ENCODE measurements at places on chromosomes 1 and 21.

DNA sequence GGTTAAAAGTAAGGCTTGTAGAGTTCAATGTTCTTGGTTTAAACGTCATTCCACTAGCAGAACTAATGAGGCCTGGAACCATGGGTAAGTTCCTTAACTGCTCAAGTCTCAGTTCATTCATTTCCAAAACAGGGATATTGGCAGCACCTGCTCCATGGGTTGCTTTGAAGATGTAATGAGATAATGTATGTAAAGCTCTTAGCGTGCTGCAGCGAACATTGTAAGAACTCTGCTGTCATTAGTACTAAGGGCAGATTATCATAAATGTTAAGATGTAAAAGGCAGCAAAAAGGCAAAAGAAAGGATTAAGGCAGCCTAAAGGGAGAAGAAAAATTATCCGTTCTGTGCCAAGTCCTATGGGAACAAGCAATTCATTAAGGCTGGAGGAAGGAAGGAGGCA, 129.1 kb upstream of the NGF start:
- DNase-seq: no peak

- no peak for DNase-seq
These were observed 54.1 kb downstream of the KCNJ15 start for GRCh38 chr21:38310646-38311485.

- no peak for DNase-seq
These were observed 111.6 kb upstream of the FGGY start for GRCh38 chr1:59185163-59185860.

DNA sequence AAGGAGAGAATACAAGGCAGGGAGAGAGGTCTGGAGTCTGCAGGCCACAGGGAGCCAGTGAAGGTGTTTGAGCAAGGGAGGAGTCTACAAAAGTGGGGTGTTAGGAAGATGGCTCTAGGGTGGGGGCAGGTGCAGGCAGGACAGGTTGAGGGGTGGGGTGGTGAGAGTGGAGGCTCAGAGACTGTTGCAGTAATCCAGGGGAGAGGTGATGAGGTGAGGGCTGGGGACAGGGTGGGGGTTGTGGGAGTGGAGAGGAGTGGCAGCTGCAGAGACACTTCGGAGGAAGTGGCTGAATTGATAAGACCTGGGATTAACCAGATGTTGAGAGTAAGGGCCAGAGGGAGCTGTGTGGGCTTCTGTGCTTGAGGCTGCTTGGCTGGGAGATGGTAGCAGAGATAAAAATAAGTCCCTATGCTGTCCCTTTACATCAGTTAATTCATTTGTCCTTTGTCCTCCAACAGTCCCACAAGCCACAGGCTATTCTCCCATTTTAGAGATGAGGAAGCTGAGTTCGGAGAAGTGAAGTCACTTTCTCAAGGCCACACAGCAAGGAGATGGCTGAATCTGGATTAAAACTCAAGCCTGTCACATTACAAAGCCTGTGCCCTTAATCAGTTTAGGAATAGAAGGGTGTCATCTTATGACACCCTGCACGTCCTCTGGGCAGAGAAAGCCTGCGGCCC, 54.8 kb upstream of the SYNC start:
- no peak for DNase-seq
